ENCODE measurements at places on chromosomes 3 and 15.

DNA sequence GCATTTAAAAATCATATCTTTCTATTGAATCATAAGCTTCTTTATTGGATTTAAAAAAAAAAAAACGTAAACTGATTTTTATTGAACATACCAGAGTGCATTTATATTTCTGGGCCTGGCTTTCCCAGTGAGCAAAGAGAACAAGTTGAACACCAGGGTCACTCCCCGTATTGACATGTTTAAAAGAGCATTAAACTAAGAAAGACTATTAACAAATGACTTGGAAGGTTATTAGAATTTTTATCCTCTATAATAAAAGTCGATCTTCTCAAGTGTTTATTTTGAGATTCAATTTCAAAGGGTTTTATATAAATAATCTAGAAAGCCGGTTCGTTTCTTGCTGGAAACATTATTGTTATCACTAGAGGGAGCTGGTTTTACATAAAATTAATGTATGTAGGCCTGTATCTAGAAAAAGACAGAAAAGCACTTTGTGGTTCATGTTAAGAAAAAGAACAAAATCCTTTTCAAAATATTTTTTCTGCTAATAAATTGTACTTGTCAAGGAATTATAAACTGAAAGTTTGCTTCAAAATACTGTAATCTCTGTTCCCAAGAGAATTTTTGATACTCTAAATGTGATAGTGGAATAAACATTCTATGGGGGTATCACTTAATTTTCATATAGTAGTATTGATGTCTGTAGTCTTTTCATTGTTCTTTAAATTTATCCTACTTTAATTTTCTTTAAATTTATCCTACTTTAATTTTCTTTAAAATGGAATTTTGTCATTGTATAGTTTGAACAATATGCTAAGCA, 321.8 kb upstream of the MME start:
- no peak for DNase-seq

DNA sequence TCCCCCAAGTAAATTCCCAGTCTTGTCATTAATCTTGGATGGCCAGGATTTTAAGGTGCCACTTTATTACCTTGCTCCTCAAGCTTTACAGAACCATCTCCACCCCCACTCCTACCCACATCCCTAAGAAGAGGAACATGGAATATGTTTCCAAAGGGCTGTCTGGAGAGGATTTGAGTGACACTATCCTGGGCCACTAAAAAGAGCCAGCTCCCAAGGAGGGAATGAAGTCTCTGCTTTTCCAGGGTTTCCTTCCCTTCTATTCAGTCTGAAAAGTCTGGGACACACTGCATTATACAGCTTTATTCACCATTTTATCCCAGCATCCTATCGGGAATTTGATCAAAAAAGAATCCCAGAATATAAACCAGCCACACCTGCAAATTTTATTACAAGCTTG, 35.6 kb upstream of the MECOM start:
- DNase-seq, result no peak

- DNase-seq, result no peak
These were observed 210.2 kb downstream of the THSD4 start for GRCh38 chr15:71325481-71325880.

DNA sequence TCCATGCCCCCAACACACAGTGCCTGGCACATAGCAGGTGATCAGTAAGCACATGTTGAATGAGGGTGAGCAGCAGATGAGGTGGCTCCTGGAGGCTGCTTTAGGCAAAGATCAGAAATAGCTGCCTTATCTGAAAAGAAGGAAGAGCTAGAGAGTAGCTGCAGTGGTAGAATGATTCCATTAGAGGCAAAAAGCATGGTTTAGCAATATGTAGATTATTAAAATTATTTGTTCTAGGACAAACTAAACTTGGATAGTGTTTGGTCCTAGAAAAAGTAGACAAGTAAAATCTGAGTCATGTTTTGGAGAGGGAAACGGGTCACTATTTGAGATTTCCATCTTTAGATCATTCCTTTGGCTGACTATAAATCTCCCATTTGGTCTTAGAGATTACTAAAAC, 32.1 kb downstream of the KIF7 start:
- DNase-seq, result no peak

GRCh38 chr3:168216851-168217250, 121.1 kb upstream of the GOLIM4 start:
- no peak for DNase-seq

GRCh38 chr3:7307410-7307809, 446.5 kb downstream of the GRM7 start:
- no peak for DNase-seq

DNA sequence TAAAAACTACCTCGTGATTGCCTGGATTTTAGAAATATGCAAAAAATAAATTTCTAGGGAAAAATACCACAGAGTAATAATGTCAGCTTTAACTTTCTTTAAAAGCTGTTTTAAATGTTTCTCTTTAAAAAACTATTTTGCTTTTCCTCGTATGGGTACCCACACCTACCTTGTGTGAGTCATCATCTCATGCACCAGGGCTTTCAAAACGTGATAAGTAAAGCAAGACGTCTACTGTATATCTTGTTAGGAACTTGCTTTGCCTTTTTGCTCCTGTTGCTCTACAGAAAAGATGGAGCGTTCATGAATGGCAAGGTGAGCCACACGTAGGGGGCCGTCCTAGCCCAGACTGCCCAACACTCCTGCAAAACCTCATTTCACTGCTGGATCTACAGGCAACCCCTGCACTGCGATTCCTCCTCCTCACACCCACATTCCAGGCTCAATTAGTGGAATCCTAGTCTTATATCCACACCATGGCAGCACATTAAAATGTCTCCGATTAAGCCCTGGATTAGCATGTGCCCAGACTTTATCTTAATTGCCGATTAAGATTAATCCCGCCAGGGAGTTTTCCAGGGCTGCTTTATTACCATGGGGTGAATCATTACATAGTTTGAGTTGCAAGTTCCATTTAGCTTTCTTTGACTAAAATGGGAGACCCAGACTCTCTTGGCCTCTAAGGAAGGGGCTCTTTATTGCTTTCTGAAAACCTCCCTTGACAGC, 293.6 kb upstream of the ICE2 start:
- no peak for DNase-seq

- DNase-seq, result no peak
These were observed 267.4 kb upstream of the HES1 start for GRCh38 chr3:193868590-193868989.

- DNase-seq, result no peak
These were observed 112.9 kb upstream of the SLC6A11 start for GRCh38 chr3:10702961-10703740.

- no peak for DNase-seq
These were observed 158.4 kb downstream of the TBC1D5 start for GRCh38 chr3:17584066-17584465.

- DNase-seq, result no peak
These were observed 40.3 kb downstream of the CORO2B start for GRCh38 chr15:68618908-68619698.

DNA sequence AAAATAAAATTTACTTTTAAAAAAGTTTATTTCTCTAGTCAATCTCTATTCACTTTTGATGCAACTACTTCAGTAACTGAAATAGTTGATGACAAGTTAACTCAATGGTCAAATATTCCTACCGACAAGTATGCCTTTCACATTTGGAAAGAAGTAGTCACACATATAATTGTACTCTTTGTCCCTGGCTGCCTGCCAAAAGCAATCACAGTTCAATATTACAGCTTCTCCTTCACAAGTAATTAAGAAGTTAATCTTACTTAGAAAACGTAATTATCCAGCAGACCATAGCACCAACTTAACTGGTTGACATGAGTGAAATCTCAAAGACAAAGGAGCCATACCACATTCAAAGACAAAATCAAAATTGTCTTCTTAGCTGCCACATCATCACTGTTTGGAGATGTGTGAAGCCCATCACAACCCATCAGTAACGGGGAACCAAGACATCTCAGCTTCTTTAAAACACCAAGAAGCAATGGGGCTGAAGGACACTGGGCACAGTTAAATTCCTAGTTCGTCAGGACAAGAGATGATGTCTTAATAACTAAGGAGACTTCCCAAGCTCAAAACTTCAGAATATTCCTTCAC, 86.1 kb downstream of the PLCH1 start:
- DNase-seq, result no peak

Measured in activated CD4-positive, alpha-beta T cell treated with anti-CD3 and anti-CD28 coated beads, Interleukin-2, amount 50 U/mL, for 24 hours (primary cell).